ENCODE measurements at places on chromosomes 16 and 17.

GRCh38 chr17:50170662-50171370 is 5.0 kb downstream of the SGCA start:
- no peak for DNase-seq

- no peak for DNase-seq
These were observed 22.6 kb downstream of the SLC25A10 start for GRCh38 chr17:81734405-81735263.

DNA sequence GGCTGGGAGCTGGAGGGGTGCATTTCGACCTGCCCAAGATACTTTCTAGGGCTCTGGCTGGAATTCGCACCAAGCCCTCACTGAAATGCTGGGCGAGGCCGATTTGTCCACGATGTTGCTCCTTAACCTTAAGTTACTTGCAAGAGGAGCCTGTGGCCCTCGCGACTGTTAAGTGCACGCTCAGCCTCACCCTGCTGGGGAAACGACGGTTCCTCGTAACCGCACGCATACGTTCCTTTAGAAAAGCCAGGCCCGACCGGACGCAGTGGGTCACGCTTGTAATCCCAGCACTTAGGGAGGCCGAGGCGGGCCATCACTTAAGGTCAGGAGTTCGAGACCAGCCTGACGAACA is 607 bp upstream of the NCOR1 start:
- DNase-seq, result no peak

GRCh38 chr17:15406081-15406480 is 61.3 kb downstream of the CDRT4 start:
- no peak for DNase-seq

GRCh38 chr16:85759631-85760419 is 8.9 kb upstream of the C16orf74 start:
- no peak for DNase-seq

- DNase-seq, result no peak
These were observed 37.1 kb upstream of the BCAS3 start for GRCh38 chr17:60640503-60640902.

DNA sequence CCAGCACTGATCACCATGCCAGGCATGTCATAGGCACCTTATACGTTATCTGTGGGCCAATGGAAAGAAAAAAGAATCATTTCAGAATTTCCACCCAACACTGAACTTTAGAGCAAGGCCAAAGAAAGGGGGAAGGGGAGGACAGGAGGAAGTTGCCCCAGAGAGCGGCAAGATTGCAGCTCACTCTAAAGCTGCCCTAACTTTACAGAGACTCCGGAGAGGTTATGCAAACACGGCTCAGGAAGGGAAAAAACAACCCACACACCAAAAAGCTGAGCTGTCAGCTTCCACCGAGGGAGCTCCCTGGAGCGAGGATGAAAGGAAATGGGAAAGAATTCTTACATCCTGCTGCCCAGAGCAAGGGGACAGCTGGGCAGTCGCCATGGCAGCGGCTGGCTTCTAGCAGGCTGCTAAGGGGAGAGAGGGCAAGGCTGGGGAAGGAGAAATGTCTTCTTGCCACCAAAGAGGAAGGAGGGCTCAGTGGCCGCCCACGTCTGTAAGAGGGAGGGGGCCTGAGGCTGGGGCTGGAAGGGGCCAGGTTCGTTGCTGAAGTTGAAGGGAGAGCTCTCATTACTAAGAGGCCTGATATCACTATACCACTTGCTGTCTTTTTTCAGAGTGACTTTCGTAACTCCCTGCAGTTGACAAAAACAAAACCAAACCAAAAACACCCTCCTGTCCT is 18.2 kb downstream of the COTL1 start:
- peak; percentile 41 for DNase-seq

DNA sequence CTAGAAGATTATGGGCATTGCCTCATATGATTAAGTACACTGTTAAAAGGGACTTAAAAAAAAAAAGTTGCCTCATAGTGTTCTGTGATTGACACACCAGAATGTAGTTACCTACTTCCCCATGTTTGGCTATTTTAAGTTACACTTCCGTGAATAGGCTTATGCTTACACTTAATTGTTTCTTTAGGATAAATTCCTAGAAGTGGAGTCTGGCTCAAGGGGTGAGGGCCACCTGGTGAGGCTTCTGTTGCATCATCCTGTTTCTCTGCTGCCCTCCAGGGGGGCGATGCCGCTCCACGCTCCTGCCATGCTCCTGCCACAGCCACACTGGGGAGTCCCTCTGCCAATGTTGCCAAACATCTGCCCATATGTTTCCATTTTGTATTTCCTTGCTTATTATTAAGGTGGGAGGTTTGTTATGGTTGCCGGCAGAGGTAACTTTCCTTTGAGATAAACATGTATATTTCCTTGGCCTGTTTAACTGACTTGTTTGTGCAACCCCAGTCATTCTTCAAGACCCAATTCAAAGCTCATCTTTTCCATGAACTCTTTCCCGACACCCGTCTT is 73.1 kb downstream of the KSR1 start:
- DNase-seq, result no peak

DNA sequence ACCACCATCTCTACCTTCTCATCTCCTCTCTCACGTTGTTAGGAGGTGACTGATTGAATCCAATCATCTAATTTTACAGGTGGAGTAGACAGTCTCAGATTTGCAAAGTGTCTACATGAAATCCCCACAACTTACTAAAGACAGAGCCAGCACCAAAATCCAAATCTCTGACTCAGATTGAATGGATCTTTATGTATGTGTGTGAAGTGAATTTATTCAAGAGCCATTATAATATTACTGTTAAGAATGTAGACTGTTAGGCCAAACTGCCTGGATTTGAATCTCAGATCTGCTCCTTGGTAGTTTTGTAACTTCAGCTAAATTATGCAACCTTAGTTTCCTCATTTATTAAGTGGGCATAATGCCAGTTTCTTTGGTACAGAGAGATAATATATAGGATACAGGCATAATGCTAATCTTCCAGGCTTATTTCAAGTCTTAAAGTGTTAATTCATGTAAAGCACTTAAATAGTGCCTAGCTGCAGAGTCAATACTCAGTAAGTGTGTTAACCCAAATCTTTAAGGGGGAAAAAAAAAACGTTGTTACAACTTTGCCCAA is 12.7 kb downstream of the CNEP1R1 start:
- no peak for DNase-seq

DNA sequence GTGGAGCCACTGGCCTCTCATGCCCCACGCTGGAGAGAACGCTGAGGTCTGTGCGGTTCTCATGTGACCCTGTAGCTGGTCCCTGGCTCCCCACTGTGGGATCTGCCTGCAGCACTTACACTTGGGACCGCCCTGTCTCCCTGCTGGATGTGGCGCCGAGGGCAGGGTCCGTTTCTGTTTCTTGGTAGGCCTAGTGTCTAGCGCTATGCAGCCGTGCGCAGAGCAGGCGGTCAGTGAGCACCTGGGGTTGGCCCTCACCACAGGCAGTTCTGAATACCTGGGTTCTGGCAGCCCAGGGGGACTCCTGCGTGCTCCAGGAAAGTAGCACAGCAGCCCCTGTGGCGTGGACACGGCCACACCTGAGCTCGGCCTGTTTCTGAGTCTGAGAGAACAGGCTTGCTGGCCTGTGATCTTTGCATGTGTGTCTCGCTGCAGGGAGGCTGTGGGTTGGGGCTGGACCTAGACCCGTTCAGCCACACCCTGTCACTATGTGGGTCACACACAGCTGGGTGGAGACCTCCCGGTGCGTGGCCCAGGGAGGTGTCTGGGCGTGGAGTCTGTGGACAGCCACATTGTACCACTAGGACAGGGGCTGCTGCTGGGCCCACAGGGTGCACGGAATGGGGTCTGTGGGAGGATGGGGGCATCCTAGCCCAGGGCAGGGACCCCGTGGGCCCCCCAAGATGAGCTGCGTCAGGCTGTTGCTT is 2.8 kb downstream of the CAPN15 start:
- no peak for DNase-seq

DNA sequence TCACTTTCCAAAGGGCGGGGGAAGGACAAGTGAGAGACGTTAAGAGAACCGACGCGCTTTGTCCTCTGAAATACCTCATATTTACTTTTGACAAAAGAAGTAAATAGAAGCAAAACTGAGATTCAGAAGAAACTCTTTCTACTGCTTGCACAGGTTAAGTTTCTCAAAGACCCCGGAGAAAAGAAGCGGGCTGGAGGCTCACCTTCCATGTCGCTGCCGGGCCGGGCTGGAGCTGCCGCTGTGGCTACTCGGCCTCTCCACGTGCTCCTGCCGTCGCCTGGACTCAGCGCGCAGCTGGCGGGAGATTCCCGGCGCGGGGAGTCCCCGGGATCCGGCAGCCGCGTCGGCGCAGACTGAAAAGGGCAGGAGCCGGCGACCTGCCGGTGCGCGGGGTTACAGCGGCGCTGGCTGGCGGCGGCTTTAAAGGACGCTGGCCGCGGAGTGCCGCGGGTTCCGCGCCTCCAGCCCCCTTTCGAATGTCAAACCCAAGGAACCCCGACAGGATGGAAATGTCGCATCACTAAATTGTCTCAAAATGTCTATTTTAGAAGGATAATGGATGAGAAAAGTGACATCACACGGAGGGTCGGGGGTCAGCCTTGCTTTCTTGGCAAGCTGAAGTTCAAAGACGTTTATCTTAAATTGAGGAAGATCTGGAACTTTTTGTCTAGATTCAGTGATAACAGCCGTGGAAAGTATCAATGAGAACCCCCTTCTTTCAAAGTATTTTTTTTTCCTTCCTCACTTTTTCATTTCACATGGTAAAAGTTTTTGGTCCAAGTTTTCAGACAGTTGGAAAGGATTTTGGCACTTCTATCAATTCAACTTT is at the start of gene IKZF3:
IKZF3 (minus strand) TSS at position 395 of the 829 bp plus-strand sequence; CDS start at position 209, 186 bp downstream.
- peak; percentile 78 for DNase-seq

DNA sequence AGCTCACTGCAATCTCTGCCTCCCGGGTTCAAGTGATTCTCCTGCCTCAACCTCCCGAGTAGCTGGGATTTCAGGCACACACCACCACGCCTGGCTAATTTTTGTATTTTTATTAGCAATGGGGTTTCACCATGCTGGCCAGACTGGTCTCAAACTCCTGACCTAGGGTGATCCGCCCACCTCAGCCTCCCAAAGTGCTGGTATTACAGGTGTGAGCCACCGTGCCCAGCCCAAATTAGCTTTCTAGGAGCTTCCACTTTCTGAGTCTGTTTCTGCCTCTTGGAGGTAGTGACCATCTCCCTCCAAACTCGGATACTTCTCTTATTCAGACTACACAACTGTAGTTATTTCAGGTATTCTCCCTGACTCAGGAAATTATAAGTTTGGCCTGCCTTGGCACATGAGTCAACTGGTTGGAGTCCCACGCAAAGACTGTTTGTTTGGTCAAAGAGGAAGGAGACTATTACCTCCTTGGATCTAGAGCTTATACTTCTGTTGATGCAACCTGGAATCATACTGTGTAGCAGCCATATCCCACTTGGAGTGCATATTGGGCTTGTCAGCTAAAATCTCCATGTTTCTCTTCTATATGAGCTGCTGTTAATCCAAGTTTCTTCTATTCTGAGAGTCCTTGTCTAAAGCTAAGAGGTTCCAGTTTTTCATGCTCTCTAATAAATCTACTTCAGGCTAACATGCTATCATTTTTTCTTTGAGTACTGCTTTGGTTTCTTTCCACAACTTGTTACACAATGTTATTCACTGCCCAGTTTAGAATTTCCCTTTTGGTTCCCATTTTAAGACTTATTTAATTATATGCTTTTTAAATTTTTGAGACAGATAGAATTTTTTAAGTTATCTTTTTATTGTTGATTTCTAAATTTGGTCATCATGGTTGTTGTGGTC is 7.5 kb downstream of the IL4R start:
- DNase-seq, result no peak

GRCh38 chr17:42005166-42005565 is 12.1 kb downstream of the DNAJC7 start:
- DNase-seq, result no peak

DNA sequence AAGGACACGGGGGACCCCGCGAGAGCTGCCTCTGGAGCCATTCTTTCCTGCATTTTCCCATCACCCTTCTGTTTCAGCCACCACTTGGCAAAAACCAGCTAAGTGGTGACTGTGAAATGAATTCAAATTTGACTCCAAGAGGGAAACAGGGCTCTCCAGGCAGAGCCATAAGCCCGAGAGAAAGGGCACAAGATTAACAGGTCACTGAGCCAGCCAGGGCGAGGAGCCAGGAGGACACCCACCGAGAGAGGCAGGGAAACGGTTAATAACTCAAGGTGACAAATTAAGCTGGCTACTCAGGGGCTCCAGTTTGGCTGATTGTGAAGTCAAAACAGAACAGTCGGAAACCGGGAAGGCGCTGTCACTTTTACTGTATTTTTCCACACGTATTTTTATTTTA is 67.8 kb upstream of the SOX9 start:
- no peak for DNase-seq

DNA sequence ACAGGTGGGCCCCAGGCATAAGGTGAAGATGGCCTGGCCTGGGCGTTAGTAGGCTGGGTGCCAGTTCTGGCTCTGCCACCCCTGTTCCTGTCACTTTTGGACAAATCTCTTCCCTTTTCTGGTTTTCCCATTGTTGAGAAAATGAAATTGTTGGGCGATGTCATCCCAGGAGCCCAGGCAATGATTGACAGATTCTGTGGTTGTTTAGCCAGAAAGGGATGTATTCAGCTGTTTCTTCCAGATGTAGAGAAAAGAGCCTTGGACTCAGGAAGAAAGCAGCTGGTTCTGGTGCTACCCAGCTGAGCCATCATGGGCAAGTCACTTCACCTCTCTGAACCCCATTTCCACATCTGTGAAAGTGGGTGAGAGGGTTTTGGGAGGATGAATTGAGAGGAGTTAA is 60.1 kb upstream of the MRTFB start:
- no peak for DNase-seq

- DNase-seq, result no peak
These were observed 5.2 kb downstream of the AHSP start for GRCh38 chr16:31532896-31533295.

GRCh38 chr16:58197314-58198012 is 443 bp downstream of the CSNK2A2 start:
- peak; percentile 1 for DNase-seq

GRCh38 chr16:4882000-4882632 is 34.8 kb downstream of the UBN1 start:
- no peak for DNase-seq

DNA sequence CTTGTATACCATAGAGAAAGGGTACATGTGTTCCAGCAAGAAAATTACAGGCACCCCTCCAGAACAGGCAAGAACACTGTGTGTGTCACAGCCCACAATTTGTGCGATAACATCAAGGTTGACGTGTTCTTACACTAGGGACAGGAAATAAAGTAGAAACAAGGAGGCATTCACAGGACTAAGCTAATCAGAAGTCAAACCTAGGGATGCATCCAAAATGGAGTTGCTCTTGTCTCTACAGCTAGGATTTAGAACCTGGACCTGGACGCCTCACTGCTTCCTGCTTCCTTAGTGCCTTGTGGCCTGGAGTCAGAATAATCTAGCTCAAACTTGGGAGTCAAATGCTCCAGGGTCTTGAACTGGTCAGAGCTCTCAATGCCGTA is 41.3 kb downstream of the GINS3 start:
- DNase-seq, result no peak

GRCh38 chr16:25855818-25856217 is 164.1 kb downstream of the HS3ST4 start:
- DNase-seq, result no peak

GRCh38 chr16:85570735-85571562 is 42.2 kb upstream of the GSE1 start:
- DNase-seq, result no peak
